Stimulated activated naive CD8-positive, alpha-beta T cell treated with anti-CD3 and anti-CD28 coated beads, Interleukin-15, amount 100 ng/mL, for 72 hours (primary cell): ENCODE measurements at places on chromosomes 2 and 18.

GRCh38 chr2:68234405-68234804 is 17.9 kb downstream of the PPP3R1 start:
- DNase-seq: no peak

DNA sequence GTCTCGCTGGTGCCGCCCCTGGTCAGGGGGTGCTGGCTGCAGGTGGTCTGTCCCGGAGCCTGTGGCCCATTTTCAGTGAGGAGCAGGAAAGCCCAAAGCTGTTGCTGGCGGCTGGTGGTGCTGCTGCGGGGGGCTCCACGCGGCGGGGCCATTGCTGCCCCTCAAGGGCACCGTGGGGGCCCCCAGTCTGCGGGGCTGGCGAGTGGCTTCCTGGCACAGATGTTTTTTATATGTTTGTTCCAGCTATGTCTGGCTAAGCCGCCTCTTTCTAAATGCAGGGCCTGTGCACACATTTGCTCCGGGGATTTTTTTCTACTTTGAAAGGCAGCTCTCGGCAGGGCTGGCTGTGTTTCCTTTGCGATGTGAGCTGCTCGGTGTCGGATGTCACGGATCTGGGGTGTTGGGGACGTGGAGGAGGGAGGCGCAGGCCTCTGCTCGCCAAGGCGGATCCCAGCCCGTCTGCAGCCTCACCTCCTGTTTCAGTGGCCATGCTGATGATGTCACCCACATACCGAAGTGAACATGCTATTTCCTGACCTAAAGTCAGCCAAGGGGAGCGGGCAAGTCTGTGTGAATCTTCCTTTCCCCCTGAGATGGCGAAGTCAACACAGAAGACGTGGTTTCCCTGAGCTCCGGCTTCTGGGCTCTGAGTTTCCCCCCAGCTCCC is 112.0 kb upstream of the CTDP1 start:
- DNase-seq: no peak

GRCh38 chr2:129504646-129505045 is 474.8 kb upstream of the RAB6C start:
- no peak for DNase-seq

GRCh38 chr2:22934747-22935146 is 450.2 kb upstream of the KLHL29 start:
- no peak for DNase-seq

- DNase-seq: no peak
These were observed 40.7 kb upstream of the CABLES1 start for GRCh38 chr18:23094411-23095190.

GRCh38 chr18:29879763-29880162 is 1162.8 kb downstream of the DSC3 start:
- no peak for DNase-seq

- no peak for DNase-seq
These were observed 1889.7 kb upstream of the CELF4 start for GRCh38 chr18:39455285-39455684.

DNA sequence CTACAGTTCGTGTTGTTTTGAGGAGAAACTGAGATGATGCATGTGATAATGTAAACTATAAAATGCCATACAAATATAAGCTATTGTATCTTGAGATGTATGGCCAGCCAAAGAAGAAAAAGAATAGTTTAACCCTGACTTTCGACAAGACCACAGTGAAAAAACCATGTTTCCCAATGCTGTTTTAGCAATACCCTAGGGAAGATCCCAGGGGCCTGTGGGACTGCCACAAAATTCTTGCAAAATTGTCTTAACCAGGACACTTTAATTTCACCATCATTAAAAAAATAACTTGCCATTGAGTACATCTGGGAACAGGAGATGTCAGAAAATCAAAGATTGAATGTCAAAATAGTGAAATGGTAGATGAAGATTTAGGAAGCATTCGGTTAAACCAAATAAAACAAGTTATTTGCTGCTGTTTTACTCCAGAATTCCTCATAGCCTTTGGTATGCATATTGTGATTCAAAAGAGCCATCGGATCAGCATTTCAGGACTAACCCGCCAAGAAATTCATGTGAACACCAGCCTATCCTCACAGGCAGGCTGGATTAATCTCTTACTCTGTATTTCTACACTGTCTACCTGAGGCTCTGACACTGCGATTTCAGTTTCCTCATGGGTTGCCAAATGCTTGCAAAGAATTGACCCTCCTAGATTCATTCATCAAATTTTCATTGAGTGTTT is 49.0 kb upstream of the SP3 start:
- no peak for DNase-seq

DNA sequence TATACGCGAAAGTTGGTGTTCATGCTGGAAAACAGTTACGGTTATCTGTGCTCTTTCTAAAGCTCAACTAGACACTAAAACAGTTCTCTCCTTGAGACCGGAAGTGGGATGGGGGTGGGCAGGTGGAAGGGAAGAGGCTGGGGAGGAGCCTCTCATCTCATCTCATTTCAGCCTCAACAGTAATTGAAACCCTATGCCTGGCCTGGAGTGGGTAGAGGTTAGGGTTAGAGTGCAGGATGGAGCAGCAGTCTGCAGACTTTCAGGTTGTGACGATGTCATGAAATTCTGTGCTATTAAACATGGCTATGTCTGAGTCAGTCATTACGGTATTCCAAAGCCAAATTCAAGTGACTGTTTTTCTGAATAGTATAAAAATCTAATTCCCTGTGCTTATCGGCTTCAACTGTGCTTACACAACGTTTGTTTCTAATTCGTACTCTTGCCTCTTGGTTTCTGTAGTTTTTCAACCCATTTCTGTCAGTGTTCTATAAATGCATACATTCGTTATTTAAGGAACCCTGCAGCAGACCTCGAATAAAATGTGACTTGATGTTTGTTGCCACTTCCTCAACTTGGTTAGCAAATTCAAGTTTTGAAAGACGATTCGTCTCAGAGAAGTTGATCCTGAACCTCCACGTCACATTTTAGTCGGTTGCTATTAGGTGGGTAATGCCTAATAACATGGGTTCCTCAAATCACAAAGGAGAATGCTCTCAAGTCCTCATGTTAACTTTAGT is 75.8 kb upstream of the TCF7L1 start:
- no peak for DNase-seq

DNA sequence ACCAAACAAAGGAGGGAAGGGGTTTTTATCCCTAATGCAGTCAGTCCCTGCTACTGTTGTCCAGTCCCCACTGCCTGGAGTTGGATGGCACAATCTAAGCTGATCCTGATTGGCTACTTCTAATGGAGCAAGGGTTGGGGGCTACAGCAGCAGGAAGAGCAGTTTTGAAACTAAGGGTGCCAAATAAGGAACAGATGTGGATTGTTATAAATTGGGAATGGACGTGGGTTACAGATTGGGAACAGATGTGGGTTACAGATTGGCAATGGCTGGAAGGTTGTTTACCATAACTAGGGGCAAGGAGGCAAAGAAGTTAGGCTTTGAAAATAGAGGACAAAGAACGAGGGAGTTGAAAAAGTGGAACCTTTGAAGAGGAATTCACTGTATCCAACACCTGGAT is 16.0 kb upstream of the PROM2 start:
- no peak for DNase-seq
